ENCODE measurements at places on chromosomes 5 and 9.

- no peak for DNase-seq
Observed at GRCh38 chr5:92777421-92777820, 803.6 kb downstream of the NR2F1-AS1 start.

GRCh38 chr5:54257366-54258118, 52.8 kb downstream of the ARL15 start:
- DNase-seq = no peak

DNA sequence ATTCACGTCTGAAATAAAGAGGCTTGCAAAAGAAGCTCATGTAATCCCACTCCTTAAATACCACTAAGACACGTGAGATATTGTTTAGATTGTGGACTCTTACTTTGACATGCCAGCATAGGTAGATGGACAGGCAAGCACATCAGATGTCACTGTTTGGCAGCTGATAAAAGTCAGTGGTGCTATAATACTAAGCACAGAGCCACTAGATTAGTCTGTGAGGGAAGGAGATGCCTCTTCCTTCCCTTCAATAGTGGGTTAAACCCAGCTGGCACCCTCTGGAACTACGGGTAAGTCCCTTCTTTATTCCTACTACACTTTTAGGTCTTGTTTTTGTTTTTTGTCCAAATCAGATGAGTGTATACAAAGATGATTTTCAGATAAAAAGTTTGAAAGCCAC, at the start of gene MYOT:
TSS of gene MYOT (plus strand) at position 197 of the 400 bp plus-strand sequence. CDS start 2,792 bp downstream, outside the sequence.
- DNase-seq = no peak

DNA sequence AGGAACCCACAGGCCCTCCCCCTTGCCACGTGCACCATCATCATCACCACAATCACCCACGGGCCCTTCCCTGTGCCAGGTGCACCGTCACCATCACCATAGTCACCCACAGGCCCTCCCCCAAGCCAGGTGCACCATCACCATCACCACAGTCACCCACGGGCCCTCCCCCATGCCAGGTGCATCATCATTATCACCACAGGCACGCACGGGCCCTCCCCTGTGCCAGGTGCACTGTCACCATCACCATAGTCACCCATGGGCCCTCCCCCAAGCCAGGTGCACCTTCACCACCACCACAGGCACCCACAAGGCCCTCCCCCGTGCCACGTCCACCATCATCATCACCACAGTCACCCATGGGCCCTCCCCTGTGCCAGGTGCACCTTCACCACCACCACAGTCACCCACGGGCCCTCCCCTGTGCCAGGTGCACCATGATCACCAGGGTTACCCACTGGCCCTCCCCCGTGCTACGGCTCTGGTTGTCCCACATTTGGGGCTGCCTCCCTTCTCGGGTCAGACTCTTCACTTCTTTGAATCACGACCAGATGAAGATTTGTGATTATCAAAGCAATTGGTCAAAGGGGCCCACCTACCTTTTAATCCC, 69.1 kb upstream of the OLFM1 start:
- DNase-seq = no peak

- DNase-seq = no peak
Observed at GRCh38 chr9:81759680-81760215, 70.4 kb upstream of the TLE1 start.

DNA sequence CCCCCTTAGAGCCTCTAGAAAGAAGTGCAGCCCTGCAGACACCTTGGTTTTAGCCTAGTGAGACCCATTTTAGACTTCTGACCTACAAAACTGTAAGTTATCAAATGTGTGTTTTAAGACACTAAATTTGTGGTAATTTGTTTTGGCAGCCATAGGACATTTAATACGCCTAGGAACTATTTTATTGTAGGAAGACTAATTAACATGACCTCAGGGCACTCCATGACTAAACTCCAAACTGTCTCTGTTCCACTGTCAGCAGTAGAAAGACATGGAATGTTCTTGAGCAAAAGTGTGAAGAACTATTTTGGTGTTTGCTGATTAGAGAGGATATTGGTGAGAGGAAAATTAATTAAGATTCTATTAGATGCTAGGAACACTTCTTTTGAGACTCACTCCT, 4.1 kb upstream of the APC start:
- no peak for DNase-seq

- DNase-seq = no peak
Observed at GRCh38 chr5:117504305-117504704, 929.7 kb upstream of the SEMA6A start.

- DNase-seq = no peak
Observed at GRCh38 chr9:95010431-95010838, 283.9 kb downstream of the AOPEP start.

GRCh38 chr9:121784731-121785411, 133.4 kb downstream of the DAB2IP start:
- no peak for DNase-seq

DNA sequence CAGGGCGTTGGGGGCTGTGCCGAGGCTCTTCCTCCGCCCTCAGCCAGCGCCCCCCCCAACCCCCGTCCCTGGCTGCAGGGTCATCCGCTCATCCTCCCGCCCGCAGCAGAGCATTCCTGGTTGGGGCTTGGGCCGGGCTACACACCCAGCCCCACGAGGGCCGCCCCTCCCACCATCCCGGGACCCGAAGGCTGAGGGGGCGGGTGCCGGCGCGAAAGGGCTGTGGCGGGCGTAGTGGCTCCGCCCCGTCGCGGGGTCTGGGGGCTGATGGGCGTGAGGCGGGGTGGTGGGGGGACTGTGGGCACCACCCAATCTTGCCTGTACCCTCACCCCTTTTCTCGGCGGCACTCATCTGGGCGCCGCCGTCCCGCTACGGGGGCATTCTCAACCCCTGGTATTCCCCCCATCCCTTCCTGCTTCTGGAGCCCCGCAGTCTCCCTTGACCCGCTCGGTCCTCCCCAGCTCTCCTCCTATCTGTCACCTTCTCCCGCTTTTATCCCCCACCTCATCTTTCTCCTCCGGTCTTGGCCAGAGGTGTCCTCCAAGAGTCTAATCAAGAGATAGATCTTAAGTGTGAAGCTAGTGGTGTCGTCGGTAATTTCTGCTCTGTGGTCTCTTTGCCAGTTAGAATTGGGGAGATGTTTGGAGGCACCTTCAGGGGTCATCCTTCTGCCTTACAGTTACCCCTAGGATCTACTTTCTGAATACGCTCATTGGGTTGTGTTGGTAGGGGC, 1.6 kb downstream of the FER start:
- DNase-seq = no peak

- DNase-seq = no peak
Observed at GRCh38 chr5:134769206-134769605, 10.6 kb downstream of the DDX46 start.

DNA sequence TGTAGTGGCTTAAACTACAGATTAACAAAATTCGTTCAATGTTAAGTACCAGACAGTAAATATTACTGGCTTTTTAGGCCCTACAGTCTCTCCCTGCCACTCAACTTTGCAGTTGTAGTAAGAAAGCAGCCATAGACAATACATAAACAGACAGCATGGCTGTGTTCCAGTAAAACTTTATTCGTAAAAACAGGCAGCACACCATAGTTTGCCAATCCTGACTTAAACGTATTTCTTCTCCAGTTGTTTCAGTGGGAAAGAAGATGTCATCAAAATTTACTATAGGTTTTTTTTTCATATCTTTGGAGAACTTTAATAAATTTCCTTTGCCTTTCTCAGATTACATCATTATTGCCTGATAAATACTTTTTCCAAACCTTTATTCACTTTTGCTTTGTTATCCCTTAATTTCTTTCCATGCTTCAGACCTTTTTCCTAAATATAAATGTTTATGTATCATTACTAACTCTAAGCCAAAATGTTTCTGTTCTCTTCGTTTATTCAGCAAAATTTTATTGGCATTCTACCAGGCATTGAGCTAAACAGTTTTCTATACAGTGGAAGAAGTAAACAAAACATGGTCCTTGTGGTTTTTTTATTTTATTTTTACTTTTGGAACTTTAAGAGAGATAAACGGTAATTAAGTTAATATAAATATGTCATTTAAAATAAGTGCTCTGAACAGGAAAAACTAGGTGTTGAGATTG, 64.5 kb downstream of the SLF1 start:
- DNase-seq = no peak

GRCh38 chr5:31944684-31945445, 229.3 kb downstream of the GOLPH3 start:
- no peak for DNase-seq

GRCh38 chr5:94467346-94467953, 151.0 kb downstream of the KIAA0825 start:
- no peak for DNase-seq

- DNase-seq = no peak
Observed at GRCh38 chr5:58918021-58918729, 335.3 kb downstream of the RAB3C start.

DNA sequence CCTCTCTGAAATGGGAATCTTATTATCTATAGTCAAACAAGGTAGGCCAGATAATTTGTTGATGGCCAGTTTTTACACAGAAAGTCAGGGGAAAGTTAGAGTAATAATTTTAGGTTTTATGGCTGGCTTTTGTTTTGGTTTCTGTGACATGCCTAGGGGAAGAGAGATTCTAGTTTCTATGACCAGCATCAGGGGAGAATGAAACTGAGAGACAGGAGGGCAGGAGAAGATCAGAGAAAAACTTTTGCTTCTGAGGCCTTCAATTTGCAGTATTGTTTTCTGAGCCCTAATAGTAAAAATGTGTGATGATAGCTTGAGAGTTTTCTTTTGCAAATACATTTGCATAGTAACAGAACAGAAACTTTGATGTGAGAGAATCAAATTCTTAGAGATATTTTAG, 564.3 kb downstream of the ZNF608 start:
- DNase-seq = no peak

DNA sequence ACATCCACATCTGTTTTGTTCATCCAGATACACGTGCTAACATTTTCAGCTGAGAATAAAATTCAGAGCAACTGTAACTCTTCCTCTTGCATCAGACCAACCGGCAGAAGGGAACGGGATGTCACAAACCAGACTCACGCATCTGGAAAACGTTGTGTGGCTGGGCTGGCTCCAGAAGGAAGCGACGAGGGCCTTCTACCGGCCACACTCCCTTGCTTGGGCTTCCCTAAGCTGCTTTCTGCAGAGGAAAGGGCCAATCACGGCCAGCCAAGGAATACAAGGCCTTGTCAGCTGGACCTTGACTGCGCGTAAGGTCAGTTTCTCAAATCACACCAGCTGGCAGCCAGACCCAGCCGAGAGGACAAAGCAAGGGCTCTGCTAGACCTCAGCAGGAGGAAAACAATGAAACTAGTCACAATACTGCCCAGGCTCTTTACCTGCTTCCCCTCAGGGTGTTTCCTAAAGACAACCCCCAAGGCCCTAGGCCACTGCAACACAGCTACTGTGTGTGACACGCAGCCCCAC, 106.1 kb downstream of the THBS4 start:
- DNase-seq = no peak

DNA sequence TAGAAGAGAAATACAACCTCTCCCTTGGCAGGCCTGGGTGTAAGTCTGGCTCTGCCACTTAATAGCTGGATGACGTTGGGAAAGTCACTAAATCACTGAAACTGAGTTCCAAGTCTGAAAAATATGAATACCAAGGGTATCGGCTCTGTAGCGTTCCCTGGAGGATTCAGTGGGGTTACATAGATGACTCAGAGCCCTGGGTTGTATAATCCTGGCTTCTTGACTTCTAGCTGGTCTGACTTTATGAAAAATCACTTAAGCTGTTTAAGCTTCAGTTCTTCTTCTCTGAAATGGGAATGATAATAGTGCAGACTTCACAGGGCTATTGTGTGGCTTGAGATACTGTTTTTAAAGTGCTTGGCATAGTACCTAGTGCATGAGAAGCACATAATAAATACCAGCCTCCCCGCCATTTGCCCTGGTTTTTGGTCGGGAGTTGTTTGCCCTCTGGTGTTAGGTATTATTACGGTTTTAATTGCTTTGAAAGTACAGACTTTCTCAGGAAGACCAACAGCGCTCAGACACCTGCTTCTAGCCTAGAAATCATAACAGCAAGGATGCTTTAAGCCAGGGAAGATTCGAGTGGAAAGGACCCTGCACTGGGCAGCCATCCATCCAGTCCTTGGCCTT, 43.0 kb downstream of the CYFIP2 start:
- no peak for DNase-seq

- DNase-seq = no peak
Observed at GRCh38 chr9:97307500-97308163, at the start of gene CCDC180. CCDC180 (plus strand) TSS chr9:97307659; CDS start chr9:97308064, 405 bp downstream.

DNA sequence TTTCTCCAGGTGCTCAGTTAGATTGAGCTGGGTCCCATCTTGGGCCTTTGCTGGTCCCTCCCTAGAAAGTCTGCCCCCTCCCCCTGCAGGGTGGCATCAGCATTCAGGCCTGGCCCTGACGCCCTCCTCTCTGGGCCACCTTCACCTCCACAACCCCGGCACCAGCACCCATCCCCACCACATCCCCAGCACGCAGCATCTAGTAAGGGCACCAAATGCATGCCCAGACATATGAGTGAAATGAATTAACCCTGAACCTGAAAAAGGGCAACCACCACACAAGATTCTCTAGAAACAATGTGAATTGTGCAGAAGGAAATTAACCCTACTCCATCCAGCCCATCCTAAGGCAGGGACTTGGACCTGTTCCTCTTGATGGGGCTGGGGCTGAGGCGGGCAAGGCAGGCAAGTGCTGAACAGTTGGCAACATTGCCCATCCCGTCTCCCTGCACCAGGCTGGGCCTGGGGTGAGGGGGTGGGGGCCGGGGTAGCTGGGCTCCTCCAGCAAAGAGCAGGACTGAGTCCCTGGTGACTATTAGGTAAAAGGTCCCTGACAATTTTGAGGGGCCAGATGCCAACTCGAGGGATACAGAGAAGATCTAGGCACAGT, 125.9 kb downstream of the KCNIP1 start:
- no peak for DNase-seq

DNA sequence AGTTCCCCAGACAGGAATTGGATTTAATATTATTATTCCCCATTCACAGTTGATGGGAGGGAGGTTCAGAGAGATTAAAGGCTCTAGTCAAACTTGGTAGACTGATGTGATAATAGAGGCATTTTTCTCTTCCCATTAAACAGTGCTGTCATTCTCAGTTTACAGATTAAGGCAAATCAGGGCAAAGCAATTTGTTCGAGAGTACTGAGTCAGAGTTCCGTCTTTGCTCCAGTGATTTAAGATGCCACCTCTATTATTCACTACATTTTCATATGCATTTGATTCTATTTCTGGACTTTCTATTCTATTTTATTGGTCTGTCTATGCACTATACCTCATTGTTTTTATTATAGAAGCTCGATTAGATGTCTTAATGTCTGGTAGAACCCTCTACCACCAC, 201.0 kb upstream of the RAI14 start:
- no peak for DNase-seq
